IMR-90 (cell line): ENCODE measurements at places on chromosomes 2 and 18. TPM values are rescaled to one million over a fixed set of nuclear protein-coding genes. Genes with fewer than 3 reads are reported as not detected.
A peak's percentile ranks its signal among the peaks of the same experiment; 100 is the strongest.

GRCh38 chr18:56541793-56542192 is 96.6 kb downstream of the TXNL1 start:
- DNase-seq = no peak

DNA sequence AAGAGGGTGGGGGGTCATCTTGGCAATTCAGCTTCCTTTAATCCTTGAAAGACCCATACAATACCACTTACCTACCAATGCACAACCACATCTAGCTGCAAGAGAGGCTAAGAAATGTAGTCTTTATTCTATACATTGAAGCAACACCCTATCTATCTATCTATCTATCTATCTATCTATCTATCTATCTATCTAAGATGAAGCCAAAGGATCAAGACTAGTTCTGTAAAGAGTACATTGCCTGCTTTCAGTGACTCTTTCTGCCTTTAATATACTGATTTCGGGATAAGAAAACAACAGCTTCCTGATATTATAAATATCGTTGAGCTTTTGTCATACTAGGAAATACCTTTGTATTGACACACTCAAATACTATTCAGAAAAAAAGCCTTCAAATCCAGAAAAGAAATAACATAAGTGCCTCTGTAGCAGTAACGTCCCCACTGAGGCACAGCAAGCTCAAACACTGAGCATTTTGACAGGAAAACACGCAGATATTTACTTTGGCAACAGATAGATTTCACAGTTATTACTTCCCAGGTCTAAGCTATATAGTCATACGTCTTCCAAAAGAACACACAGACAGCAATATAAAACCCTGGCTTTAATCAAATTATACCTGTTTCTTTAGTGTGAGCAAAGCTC is 139.4 kb upstream of the SERTAD2 start:
- peak; percentile 53 for DNase-seq

Gene AOX1
- polyA plus RNA-seq = 18.7 and 21.7 TPM in 2 replicates

DNA sequence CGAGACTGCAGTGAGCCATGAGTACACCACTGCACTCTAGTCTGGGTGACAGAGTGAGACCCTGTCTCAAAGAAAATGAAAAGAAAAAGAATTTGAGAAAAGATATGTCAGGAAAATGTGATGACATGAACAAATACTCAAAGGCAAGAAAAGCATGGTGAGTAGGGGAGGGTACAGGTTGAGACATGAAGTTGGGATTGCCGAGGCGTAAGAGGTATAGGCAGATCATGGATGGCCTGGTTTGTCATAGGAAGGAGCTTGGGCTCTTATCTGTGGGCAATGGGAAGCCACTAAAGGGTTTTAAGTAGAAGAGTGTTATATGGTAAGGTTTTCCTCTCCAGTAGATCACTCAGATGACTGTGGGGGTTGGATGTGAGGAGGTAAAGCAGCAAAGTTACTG is 32.3 kb downstream of the SPAST start:
- DNase-seq = no peak

- DNase-seq = no peak
Measured at GRCh38 chr2:109013051-109013450, 24.0 kb upstream of the EDAR start.

- no peak for DNase-seq
Measured at GRCh38 chr18:31553800-31554199, 37.9 kb upstream of the TTR start.

GRCh38 chr2:66729416-66730330 is 294.7 kb downstream of the MEIS1 start:
- peak; percentile 62 for DNase-seq

- DNase-seq = peak; percentile 70
Measured at GRCh38 chr2:239274391-239275043, 126.3 kb downstream of the HDAC4 start.

Gene REL
- 1.2 and 1.3 TPM in 2 replicates for polyA plus RNA-seq

Gene SCN3A
- 0.19 and 0.26 TPM in 2 replicates for polyA plus RNA-seq
